Left renal cortex interstitium (tissue), 4 donors: ENCODE measurements at places on chromosomes 6 and 20.

GRCh38 chr6:137661601-137662000, 167.4 kb upstream of the OLIG3 start:
- DNase-seq = no peak

GRCh38 chr6:165034271-165034741, 275.1 kb downstream of the C6orf118 start:
- no peak for DNase-seq

- no peak for DNase-seq
Measured at GRCh38 chr6:137602313-137603197, 108.4 kb upstream of the OLIG3 start.

- no peak for DNase-seq
Measured at GRCh38 chr20:11221046-11221445, 547.2 kb upstream of the JAG1 start.

DNA sequence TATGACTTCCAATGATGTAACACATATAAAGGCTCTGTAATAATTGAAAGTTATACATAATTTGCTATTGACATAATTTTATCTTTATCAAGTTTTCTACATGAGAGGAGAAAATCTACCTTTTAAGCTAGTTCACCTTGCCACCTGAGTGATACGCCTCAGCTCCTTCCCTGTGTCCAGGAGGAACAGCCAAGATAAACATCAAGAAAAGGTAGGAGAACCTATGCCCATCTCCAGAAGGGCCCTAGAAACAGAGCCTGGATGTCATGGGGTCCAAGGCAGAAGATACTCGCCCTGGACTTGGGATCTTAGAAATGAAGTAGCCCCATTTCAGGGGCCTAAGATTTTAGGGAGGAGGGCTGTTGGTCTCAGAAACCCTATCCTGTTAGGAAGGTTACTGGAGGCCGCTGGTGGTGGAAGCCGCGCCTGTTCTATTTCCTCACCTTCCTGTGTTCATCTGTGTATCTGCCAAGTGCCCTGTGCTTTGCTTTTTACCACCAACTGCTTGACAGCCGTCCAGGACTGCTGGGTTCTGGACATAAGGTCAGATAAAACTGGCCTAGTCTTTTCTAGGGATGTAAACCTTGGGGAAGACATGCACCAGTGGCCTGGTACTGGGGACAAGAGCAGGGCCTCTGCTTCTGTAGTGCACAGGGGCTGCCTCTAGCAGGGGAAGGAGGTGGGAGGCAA, 178.5 kb downstream of the ARID1B start:
- no peak for DNase-seq
